ENCODE measurements at places on chromosomes 12 and 14.

DNA sequence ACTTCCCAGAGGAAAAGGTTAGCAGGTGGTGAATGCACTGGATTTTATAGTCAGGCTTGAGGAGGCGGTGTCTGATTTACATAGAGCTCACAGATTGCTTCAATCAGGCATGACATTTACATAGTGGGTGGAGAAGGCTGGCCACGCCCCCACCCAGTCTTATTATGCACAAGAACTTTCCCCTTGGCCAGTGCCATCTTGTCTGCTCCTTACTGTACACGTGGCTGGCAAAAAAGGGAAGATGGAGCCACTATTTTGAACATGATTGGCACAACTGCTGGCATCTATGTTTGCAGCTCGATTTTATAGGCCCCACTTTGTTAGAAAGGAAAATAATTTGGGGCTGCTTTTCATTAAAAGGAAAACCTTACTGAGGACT lies 10.9 kb upstream of the LGMN start:
- DNase-seq, result no peak

- no peak for DNase-seq
These were observed 1.7 kb downstream of the RASSF8 start for GRCh38 chr12:25960143-25960542.

GRCh38 chr14:54848910-54849309 lies 53.7 kb downstream of the GCH1 start:
- DNase-seq, result no peak

DNA sequence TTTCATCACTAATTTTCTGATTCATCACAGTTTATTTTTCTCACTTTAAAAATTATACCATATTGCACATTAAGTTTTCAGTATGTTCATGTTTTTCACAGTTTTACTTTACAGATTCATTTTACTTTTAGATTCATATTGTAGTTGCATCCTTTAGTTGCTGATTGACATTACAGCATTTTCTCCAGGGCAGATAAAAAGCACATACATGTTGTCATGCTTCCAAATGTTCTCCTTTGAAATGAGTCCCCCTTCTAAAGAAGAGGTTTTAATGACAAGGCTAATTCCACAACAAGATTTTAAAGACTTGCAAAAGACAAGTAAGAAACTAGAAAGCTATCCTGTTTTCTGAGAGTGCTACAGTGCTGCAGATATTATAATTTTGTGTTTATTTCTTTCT lies 72.1 kb upstream of the RASSF8 start:
- no peak for DNase-seq

- no peak for DNase-seq
These were observed 2.6 kb downstream of the PPP2R5C start for GRCh38 chr14:101763941-101764709.

Data from left renal pelvis (tissue), 4 donors.